ENCODE measurements at places on chromosomes 4 and X.

- DNase-seq = no peak
Measured at GRCh38 chr4:115484479-115484878, 371.1 kb upstream of the NDST4 start.

- DNase-seq = no peak
Measured at GRCh38 chr4:11669156-11669555, 240.5 kb upstream of the HS3ST1 start.

DNA sequence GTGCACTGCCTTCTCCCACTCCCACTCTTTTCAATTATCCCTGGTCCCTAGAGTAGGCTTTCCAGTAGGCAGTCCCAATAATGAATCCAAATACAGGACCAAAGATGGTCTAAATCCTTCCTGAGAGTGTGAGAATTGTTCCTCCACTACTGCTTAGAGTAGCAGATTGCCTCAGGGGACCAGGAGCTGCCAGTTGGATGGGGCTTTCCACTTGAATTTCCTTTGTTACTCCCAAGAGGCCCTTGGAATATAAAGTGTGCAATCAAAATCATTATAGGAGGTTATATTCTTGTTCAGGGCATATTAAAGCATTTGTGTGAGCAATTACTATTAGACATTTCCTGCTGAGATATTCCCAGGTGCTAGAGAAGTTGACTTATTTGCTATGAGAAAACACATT is 156.6 kb upstream of the TLL1 start:
- no peak for DNase-seq

DNA sequence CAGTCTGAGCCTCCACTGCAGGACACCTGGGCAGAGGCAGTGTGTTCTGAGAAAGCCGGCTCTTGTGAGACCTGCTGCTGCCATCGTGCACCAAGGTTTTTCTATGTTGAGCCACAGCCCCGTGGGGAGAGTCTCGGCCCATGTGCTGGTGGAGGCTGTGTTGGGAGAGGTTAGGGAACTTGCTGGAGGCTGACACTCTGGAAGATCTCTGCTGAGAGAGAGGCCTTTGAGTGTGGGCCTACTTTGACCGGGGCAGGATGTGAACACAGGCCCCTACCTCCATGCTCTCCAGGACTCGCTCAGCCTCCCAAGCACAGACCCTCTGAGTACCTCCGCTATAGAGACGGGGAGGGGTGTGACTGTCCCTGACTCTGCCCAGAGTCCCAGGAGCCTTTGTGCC is 1.3 kb upstream of the S100P start:
- DNase-seq = no peak

DNA sequence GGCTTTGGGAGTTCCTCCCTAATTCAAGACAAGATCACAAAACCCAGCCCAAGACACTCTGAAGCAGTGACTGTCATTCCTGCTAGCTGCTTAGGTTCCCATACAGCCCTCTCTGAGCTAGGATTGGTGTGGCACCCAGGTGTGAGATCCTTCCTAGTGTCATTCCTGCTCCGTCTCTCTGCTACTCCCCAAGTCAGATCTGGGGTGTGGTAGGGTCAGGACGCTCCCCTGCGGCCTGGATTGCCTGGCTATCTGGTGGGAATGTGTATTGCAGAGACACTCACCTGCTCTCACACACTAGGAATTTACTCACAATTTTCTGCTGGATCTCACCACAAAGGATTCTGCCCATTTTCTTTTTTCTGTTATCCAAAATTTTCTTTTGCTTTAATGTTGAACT is 560.8 kb upstream of the ATOH1 start:
- no peak for DNase-seq

- DNase-seq = no peak
Measured at GRCh38 chrX:130280901-130281300, 12.2 kb upstream of the ZNF280C start.

GRCh38 chrX:85109235-85109634 is 105.6 kb downstream of the APOOL start:
- no peak for DNase-seq

DNA sequence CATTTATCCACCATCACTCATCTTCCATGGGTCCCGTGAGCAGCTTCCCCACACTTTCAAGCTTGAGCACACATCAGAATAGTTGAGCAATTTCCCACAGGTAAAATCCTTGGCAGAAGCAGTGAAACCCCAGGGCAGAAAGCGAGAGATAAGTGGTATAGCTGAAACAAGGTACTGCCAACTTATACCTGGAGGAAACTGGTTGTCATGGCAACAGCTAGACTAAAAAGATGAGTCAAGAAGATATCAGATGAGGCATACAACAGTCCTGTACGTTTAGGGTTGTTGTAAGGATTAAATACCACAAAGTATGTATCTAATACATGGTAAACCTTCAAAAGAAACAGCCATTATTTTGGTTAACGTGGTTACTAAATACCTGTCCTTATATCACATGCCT is 66.9 kb upstream of the PHOX2B start:
- no peak for DNase-seq

DNA sequence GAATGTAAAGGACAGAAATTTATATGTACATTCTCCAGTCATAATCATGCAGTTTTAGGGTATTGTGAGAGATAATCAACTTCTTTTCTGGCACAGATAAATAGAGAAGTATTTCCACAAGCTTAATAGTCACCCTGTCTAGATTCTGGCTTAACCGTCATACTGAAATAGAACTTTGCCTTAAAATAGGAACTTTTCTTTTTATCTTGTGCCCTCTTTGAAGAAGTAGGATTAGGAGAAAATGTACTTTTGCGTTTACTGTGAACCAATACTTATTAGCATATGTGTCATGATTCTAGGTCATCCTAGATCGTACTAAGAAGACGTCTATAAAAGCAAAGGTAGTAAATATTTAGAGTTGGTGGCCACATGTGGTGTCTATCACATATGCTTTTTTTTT is 95.4 kb downstream of the NFKB1 start:
- DNase-seq = no peak

GRCh38 chr4:2087170-2087569 is 28.0 kb downstream of the NAT8L start:
- no peak for DNase-seq

DNA sequence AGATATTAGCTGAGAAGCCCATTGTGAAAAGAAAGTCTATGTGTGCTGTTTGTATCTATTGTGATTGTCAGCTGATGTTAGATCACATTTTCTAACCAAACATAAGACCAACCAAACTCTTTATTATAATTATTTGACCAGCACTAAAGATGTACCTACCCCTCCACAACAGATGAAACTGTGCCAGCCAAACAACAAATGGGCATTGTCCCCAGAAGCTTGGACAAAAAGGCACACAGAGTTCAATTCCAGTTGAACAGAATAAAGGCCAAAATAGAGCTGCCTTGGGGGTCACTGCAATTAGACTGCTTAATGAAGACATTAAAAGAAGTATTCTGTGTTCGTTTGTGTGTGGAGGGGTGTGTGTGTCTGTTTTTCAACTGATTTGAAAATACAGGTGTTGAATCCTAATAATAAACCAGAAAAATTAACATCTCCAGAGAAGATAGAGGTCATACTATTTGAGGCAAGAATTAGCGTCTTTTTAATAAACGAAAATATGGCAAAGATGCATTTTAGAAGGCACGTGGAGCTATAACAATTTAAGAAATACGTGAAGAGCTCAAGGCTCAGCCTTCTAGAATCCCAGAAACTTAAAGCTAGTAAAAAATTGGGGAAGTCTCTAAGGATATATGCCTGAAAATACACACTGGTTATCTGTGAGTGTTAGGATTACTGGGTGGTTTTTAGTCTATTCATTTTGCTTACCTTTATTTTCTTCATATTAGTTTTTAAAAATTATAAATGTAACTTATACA is 2.2 kb downstream of the SPP1 start:
- DNase-seq = no peak

DNA sequence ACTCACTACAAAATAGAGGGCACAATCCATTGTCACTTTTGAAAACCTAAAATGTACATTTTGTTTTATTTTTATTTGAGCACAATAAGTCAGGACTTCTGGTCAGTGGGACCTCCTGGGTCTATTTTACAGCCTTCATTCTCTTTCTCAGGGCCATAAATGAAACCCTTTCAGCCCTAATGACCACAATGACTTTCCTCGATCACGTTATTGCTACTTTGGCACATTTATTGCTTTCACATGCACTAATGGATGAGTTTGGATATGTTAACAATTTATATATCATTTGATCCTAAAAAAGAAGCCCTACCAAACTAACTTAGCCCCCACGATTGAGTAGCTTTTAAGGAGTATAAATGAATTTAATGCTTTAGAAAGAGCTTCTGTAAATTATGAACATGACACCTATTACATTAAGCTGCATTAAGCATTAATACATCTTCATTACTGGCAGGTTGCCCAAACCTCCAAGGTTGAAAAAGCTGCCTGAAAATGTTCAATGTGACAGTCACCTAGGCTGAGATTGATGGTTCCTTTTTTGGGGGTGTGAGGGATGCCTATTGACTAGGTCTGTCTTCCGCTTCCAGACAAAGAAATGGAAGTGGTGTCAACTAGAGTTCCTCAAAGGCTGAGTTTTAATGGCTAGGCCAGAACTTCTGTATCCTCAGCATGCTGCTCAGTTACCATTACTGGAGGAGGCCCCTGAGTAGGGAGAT is 296.4 kb downstream of the GPAT3 start:
- DNase-seq = no peak

- DNase-seq = no peak
Measured at GRCh38 chr4:152606753-152607152, 70.9 kb upstream of the FBXW7 start.

DNA sequence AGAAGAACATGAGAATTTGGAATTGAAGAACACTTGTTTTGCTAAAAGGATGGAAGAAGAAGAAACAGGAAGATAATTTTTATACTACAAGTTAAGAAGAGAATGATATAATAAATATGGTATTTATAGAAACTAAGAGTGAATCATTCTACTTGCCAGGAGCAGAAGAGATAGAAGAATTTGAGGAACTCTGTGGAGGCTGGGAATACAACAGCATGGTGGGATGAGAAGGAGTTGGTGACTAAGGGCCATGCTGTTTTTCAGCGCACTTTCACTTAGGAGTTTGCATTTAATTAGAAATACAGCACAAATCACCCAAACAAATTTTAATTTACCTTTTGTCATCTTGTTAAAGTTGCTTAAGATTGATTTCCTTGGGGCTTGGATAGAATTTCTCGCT is 20.5 kb downstream of the HADH start:
- no peak for DNase-seq

- DNase-seq = no peak
Measured at GRCh38 chrX:71909956-71910355, 689 bp upstream of the NHSL2 start.

- no peak for DNase-seq
Measured at GRCh38 chrX:107629540-107629909, 1.2 kb downstream of the PRPS1 start.

- DNase-seq = no peak
Measured at GRCh38 chrX:23820235-23820782, 37.3 kb downstream of the SAT1 start.

DNA sequence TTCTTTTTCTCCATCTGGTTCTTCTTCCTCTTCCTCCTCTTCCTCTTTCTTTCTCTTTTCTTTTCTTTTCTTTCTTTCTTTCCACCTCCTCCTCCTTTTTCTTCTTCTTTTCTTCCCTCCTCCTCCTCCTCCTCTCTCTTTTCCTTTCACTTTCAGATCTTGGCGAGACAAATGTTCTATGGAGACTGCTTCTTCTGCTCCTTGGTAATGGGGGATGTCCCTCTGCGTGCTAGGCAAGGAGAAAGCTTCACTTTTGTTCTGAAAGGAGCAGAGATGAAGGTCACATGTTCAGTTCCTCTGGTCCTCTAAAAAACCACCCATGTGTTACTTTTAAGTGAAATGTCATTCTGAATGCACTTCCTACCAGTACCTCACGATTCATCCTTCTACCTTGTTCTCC is 33.2 kb downstream of the NBDY start:
- no peak for DNase-seq

DNA sequence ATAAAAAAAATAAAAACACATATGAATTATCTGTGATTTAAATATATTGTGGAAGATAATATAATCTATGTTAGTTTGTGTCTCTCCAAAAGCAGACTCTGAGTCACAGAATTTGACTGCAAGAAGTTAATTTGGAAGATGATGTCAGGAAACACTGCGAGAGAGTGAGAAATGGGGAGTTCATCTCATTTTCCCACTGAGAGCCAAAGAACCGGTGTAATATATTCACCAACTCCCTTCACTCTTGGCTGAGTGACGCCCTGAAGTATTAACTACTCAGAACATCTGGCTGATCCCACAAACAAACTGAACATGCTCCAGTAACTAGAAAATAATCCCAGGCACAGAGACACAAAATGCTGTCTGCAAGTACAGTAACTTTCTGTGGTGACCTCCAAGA is 345.8 kb upstream of the SPANXN1 start:
- DNase-seq = no peak

DNA sequence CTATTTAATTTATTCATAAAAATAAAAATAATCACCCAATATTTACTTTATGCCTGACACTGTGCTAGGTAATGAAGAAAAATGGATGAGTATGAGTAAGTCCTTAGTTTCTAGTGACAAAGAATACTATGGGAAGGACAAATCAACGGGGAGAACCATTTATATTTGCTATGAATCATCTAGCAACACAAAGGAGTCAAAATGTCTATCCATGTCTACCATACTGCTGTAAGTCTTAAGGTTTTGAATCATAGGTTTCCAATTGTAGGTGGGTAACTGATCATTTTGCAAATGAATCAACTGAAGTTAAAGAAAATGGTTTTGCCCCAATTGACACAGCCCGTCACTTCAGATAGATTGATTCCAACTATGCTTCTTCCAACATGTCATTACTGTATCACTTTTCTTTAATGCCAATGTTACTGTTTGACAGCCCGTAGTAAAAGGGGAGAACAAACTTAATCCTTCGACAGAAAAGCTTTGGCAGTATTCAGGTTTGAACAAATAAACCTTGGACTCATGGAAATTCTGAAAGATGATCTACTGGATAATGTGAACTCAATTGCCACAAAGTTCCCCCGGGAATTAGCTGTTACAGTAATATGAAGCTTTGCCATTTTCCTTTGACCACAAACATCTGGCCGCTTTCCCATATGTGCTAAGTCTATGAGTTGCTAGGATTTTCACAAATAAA is 3.2 kb downstream of the TDO2 start:
- no peak for DNase-seq

DNA sequence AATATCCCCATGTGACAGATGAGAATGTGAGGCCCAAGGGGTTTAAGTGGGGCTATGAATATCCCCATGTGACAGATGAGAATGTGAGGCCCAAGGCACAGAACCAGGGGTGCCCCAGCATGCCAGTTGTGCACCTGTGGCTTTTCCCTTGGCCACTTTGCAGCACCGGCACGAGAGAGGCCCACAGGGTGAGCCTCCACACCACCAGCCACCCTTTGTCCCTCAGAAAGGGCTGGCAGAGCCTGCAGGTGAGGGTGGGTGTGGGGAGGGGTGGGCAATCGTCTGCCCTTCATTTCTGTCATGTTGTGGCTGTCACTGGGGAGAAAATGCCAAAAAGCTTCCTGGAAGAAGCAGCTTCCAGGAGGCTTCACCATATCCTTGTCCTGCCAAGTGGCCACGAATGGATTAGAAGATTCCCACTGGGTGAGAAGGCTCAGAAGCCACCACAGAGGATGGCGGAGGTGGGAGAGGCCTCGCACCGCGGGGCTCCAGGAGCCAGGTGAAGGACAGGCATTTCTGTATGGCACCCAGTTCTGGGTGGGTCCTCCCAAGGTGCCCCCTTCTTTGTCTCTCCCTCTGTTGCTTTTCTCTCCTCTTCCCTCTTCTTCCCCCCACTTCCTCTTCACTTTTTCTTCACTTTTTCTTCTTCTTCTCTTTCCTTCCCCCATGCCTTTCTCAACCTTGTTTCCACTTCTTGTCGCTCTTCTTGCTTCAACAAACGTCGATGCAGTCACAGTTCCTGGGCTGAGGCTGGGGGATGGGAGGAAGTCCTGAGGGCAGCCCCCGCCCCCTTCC is 469 bp upstream of the GPR78 start:
- no peak for DNase-seq

Data from stimulated activated CD8-positive, alpha-beta memory T cell treated with anti-CD3 and anti-CD28 coated beads, Interleukin-7, amount 100 ng/mL, for 4 hours (primary cell).